HT1080 (cell line): ENCODE measurements at places on chromosomes 4 and X.

DNA sequence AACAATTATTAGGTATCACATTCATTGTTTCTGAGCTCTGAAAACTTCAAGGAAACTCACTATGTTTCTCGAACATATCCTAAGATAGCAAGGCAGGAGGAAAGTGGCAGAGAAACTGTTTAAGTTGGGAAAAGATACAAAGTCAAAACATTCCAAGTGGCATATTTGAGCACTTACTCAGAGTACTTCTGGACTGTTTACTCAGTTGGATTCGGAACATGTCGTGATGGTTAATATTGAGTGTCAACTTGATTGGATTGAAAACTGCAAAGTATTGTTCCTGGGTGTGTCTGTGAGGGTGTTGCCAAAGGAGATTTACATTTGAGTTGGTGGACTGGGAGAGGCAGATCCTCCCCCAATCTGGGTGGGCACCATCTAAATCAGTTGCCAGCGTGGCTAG is 298.3 kb downstream of the IL1RAPL2 start:
- no peak for DNase-seq

- peak; percentile 2 for DNase-seq
Observed at GRCh38 chrX:29535212-29536162, 679.9 kb upstream of the MAGEB2 start.

GRCh38 chrX:84168574-84168973 is 19.4 kb downstream of the RPS6KA6 start:
- DNase-seq = peak; percentile 3

GRCh38 chr4:169136330-169136729 is 126.3 kb upstream of the CBR4 start:
- no peak for DNase-seq

DNA sequence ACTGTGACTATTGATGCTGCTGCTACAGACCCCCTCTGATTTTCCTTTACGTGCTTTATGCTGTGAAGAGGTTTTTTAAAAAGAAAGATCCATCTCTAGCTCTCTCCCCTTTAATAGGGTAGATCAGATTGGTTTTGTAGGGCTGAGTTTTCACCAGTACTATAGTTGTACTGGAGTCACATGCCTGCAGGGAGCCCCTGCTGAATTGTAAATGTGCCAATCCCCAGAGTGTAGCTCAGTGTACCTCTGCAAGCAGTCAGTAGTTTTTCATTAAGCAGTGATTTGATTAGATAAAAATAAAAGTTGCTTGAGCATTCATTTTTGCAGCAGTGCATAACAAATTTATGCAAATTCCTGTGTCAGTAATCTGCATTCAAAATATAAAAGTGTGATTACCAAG is 179.2 kb downstream of the IL1RAPL2 start:
- DNase-seq = no peak

DNA sequence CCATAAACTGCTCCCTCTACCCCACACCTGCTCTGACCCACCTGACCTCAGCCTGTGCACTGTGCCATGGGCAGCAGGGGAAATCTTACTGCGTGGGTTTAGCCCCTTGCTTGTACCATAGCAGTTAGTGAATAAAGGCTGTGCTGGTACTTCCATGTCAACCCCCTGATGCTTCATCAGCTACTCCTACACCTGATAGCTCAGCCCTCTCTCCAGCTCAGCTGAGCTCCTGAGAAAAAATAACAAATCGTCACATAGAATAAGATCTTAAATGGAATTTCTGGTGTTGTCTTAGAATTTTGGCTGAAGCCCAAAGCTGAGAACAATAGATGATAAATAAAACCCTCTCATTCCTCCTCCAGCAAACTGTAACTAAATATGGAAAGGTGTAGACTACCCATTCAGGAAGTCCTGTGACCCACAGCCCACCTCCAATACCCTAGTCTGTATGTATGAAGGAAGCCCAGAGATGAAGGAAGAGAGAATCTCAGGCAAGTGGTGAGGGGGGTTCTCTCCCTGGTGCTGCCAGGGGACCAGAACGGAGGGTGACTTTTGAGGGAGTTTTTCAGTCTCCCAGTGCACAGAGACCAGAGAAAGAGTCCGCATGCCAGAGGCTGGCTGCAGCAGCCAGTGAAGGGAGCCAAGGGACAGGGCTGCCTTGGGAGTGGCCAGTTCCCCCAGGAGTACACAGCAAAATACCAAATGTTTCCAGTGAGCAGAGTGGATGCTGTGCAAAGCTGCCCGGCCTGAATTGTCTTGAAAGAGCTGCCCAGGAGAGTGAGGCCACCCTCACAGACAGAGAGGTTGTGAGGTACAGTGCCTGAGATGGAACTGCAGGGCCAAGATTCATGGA is 227.3 kb downstream of the QDPR start:
- no peak for DNase-seq

- DNase-seq = no peak
Observed at GRCh38 chr4:7909463-7910262, 30.0 kb downstream of the AFAP1 start.

GRCh38 chrX:72105436-72105835 is 26.3 kb downstream of the RTL5 start:
- DNase-seq = no peak

DNA sequence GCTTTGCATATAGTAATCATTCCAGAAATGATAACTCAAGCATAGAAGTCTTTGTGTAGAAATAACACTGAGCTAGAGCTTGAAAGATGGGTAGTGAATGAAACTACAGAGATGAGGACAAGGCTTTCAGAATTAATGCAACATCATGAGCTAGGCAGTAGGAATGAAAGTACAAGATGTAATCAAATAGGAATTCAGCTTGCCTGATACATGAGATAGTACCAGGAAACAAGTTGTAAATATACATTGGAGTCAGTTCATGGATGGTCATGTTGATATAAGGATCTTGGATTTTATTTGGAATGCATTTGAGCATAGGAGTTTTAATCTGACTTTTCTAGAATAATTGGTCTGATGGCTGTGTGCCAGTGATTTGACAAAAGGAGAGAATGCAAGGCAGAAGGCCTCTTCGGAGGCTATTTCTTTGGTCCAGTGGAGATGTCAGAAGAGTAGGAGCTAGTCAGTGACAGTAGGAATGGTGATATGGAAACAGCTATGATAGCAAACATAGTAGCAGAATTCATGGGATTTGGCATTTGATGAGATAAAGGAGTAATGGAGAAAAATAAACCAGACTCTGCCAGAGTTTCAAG is 206.4 kb upstream of the PACRGL start:
- no peak for DNase-seq

GRCh38 chrX:115214151-115214550 is 19.7 kb downstream of the LRCH2 start:
- DNase-seq = no peak

DNA sequence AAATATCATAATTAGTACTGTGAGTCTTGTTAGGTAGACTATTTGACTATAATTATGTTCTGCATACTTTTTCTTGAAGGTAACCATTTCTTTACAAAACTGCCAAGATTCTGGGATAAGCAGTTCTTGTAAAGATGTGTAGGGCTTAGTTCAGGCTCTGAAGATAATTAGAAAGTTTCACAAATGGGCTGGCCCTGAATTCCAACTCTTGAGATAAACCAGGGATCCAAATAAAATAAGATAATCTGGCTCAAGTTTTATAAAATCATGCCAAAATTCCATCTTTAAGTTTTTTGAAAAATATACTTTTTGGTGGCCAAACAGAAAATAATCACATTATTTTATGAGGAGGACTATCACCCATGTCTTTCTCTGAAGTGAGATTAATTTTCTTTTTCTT is 35.5 kb upstream of the GLRB start:
- no peak for DNase-seq

- DNase-seq = no peak
Observed at GRCh38 chr4:75729836-75730235, 5.5 kb downstream of the USO1 start.

DNA sequence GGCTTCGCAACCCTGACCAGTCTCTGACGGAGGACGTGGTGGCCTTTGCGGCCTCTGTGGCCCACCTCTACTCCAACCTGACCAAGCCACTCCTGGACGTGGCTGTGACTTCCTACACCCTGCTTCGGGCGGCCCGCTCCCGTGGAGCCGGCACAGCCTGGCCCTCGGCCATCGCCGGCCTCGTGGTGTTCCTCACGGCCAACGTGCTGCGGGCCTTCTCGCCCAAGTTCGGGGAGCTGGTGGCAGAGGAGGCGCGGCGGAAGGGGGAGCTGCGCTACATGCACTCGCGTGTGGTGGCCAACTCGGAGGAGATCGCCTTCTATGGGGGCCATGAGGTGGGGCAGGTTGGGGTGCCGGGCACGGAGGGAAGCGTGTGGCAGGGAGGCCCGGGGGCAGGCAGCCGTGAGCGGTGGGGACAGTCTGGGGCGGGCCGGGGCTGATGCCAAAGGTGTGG is 1.2 kb downstream of the ABCD1 start:
- DNase-seq = no peak

DNA sequence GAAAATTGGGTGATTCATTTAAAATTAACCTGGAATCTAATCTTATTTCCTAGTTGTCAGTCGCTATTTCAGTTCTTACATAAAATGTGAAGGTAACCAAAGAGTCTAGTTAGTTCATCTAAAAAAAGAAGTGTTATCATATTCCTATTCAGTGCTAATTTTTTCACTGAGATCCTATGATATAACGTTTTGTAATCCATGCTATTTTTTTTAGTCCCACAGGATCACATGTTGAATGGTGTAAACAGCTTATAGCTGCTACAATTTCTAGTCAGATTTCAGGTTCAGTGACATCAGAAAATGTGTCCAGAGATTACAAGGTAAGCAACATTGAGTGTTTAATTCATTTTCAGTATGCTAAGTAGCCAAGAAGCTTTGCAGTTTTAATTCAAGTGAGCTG is 5.8 kb downstream of the MTMR1 start:
- no peak for DNase-seq

DNA sequence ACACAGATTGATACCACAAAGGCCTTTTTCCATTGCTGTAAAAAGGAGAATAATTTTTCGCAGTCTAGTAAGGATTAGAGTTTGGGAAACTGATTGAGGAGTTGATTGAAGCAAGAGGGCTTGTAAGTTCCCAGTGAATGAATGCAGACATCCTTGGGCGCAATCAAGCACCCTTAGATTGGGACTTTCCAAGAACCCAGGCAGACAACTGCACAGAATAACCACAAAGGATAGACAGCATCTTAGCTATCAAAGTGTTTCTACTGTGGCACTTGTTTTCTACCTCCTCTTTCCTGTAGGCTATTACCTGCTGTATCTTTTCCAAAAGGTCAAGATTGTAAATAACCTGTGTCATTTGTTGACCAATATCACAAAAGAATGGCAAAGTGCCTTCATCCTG is 2.6 kb downstream of the COX18 start:
- DNase-seq = no peak

GRCh38 chr4:176404621-176405020 is 84.9 kb downstream of the SPCS3 start:
- DNase-seq = peak; percentile 39

DNA sequence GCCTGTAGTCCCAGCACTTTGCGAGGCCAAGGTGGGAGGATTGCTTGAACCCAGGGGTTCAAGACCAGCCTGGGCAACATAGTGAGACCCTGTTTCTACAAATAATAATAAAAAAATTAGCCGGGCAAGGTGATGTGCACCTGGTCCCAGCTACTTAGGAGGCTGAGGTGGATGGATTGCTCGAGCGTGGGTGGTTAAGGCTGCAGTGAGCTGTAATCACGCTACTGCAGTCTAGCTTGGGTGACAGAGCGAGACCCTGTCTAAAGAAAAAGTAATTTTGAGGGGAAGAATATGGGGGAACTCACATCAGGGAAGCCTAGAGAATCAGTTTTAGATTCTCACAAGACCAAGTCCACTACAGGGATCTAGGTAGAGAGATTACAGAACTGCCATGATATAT is 28.9 kb upstream of the LCORL start:
- DNase-seq = no peak

DNA sequence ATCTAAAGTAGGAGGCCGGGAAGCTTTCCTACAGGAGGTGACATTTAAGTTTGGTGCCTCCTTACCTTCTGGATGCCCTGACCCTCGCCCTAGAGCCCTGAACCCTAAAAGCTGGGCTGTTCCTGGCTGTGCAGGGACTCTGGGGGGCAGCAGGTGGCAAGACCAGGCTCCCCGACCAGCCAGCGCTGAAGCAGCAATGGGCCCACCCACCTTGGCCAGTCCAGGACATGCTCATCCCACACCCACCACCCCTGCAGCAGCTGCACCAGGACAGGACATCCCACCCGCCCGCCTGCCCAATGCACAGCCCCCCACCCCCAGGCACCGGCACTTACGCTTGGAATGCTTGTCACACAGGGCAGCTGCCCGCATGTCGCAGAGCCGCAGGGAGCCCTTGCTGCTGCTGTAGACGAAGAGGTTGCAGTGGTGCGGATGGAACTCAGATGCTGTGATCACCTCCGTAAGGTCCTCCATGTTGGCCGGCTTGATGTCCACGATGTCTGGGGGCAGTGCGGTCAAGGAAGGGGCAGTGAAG is 77.9 kb downstream of the WFS1 start:
- no peak for DNase-seq

DNA sequence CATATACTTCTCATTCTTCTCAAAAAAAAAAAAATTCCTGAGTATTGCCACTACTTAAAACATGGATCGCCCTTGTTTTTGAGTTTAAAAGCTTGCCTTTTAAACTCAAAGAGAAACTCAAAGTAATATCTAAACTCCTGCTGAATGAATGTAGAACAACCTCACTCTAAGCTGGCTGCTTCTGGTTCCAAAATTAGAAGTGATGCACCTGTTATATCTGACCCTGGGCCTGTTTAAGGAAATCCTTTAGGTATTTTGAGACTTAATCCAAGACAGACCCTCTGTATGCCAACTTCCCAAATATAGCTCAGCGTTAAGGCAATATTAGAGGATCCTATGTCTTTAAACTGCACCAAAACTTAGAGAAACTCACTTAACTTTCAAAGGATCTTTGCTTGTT is 1.8 kb upstream of the OTUD4 start:
- DNase-seq = no peak

DNA sequence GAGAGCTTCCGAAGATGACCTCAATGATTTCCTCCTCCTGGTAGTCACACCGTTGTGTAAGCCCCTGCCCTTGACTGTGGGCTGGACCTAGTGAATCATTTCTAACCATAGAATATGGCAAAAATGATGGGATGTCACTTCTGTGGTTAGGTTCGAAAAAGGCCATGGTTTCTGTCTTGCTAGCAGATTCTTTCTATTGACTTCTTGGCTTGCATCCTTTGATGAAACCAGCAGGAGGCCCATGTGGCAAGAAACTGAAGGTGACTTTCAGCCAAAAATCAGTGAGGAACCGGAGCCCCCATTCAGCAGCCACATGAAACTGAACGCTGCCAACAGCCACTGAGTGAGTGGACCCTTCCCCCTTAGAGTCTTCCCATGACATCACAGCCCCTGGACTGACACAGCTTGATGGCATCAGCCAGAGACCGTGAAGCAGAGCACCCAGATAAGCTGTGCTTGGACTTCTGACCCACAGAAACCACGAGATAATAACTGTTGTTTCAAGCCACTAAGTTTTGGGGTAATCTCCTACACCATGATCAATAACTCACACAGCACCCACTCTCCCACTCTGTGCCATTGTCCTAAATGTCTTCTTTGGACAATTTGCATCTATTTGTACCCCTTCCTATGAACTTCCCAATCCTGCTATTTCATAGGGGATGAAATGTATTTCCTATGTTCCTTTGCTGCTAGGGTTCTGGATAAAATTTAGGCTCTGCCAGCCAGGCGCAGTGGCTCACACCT is 148.0 kb upstream of the STX18 start:
- DNase-seq = peak; percentile 37

GRCh38 chrX:128619490-128619889 is 567.3 kb upstream of the ACTRT1 start:
- DNase-seq = no peak
